ENCODE measurements at places on chromosomes 5 and 9. TPM values are rescaled to one million over a fixed set of nuclear protein-coding genes. Genes with fewer than 3 reads are reported as not detected.

DNA sequence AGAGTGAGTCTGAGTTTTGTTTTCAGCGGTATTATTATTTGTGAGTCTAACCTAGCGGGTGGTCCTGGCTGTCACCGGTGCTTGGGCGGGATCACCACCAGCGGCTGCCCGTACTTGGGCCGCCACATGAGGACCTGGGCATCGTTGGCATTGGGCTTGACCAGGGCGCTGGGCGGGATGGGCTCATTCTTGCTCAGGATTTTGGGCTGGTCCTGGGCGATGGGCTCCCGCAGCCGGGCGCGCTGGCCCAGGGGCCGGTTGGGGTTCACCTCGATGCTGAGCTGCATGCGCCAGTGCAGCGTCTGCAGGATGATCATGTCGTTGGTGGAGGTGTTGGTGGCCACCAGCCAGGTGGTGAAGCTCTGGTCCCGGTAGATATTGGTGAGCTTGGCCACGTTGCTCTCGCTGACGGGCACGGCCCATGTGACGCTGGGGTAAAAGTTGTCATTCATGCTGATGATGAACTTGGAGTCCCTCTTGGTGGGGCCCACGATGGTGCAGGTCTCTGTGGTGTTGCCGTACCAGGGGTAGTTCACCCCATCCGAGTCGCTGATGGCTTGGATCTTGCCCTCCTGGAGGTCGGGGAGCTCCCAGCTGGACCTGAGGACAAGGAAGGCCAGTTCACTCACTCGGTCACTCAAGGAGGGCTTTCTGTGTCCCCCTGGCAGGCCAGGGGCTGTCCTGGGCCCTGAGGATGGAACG, 15.4 kb downstream of the FAM78A start:
- DNase-seq = no peak

- DNase-seq = no peak
Measured at GRCh38 chr9:132414731-132415130, 4.7 kb downstream of the CFAP77 start.

DNA sequence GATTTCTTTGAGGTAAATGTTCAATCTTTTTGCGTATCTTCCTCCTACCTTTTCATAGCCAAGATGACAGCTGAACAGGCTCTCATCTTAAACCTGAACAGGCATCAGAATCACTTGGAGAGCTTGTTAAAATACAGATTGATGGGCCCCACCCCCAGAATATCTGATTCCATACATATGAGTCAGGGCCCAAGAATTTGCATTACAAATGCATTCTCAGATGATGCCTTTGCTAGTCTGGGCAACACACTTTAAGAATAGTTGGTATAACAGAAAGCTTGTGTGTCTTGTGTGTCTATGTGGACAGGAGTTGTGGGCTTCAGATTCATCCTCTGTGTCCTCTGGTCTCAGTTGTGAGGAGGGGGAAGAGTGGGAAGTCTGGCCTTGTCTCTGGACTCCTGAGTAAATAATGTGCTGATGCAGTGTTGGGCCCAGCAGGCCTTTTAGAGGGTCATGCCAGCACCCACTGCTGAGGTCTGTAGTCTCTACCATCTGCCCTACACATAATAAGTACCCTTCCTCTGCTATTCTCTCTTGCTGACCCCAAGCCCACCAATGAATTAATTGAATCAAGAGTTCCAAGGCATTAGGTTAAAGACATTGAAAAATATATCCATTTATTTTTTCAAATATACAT, 43.1 kb downstream of the PTCD2 start:
- no peak for DNase-seq

DNA sequence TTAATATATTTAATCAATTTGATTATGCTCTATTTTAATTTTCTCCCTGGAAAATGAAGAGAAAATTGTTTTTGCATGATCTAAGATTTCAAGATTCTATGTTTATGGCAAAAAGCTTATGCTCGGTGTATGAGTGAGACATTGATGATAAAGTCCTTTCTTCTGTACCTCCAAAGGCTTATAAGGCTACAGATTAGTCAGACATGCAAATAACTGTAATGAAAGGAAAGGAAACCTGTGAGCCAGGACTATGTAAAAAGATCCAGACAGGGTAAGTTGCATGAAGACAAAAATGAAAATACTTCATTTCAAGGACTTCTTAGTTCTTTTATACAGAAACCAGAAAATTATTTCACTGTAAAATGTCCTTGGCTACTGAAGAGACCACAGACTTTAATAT, 52.2 kb upstream of the EDIL3 start:
- DNase-seq = no peak

- no peak for DNase-seq
Measured at GRCh38 chr9:84819491-84819991, 150.0 kb downstream of the NTRK2 start.

- no peak for DNase-seq
Measured at GRCh38 chr5:100542086-100542485, 6.9 kb downstream of the FAM174A start.

- peak; percentile 48 for DNase-seq
Measured at GRCh38 chr9:38619556-38620447, 594 bp downstream of the ANKRD18A start.

DNA sequence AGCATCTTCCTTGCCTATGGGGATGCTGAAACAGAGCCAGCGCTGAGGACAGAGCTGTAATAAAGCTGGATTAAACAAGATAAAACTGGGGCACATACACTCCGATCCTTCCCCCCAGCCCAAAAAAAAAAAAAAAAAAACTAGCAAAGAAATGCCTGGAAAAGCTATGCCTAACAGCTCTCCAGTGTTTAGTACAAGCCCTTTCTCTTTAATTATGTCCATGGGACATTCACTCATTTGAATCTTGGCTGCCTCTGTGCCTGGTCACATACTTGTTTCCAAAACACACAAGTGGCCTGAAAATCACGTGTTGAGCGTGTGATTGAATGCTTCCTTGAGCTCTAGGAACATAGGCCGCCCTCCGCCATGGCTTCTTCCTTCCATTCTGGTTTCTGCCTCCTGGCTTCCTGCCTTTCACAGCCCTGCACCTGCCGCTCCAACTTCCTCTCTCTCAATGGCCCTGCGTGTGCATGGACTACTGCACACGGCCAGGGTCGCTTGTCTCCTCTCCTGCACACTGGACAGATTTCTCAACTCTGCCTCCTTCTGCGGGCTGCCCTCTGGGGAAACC, 111.0 kb upstream of the RETREG1 start:
- DNase-seq = no peak

DNA sequence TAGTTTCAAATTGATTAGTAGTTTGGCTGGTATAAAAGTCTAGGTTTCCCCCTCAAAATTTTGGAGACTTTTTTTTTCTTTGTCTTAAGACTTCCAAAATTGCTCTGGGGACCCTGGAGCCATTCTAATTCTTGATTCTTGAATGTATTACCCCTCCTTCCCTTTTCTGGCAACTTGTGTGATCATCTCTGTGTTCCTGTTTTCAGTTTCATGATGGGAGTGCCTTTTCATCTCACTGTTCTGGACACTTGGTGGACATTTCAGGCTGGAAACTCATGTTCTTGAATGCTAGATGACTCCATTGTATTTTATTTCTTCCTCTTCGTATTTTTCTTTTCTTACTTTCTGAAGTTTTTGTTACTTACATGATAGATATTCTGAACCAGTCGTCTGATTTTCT, 57.3 kb upstream of the LRRC70 start:
- DNase-seq = no peak

DNA sequence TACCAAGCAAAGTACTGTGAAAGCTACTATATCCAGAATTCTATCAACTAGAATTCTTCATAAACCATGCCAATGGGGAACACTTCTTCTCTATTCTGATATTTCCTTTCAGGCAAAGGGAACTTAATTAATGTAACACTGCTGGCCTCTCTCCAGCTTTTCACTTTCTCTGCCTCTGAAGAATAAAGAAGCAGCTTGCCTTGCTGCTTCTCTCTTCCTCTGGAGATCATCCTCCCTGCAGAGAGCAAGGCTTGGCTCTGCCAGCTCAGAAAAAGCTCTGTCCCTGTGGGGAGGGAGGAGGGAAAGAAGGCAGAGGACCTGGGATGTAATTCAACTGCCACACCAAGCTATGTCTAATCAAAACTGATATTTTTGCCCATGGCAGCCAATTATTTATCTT, 6.5 kb downstream of the CTNND2 start:
- DNase-seq = no peak

- no peak for DNase-seq
Measured at GRCh38 chr9:132937463-132937901, 6.9 kb downstream of the TSC1 start.

DNA sequence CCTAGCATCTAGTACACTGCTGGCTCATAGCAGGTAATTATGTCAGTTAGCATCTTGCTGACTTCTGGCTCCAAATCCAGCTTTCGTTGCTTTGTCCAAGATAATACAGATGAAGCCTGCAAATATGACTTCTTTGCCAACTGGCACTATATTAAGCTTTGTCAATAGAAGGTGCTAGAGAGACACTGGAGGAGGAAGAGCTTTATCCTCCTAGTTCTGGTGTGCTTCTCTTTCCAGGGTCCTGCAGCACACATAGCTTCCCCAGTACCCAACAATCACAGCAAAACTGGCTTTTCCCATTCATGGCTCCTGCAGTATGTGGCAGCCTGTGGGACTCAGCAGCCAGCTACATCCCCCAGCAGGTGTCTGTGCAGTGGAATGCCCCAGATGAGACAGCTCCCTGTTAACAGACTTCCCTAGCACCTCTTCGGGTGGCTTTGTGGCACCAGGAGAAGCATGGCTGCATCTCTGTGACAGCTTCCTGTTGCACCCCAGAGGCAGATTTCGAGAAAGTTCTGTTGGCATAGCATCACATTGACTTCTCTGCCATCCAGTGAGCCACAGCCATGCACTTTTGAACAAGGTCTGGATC, 147.8 kb downstream of the OXCT1 start:
- no peak for DNase-seq

DNA sequence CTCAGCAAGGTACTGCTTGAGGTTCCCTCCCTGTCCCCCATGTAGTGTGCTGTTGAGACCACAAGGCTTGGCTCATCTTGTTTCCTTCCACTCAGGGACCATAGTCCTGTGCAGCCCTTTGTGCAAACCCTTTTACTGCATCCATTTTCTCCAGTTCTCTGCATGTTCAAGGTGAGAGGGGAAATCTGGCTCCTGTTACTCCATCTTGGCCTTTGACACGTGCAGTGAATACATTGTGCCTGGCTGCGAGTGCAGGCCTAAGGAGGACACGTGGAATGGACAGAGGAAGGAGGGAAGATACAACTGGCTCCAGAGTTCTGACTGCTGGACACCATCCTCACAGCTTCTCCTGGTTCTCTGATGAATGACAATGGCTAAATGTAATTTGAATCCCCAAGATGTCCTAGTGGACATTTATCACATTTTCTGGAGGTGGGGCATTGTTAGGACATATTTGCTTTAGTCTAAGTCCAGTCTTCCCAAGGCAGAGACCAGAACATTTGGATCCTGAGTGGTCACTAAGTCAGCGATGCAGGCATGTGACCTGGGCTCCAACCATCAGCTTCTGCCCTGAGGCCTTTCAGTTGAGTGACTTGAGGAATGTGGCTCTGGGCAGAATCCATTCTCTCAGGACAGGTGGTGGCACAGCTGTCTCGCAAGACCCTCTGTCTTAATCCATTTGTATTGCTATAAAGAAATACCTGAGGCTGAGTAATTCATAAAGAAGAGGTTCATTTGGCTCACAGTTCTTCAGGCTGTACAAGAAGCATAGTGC, 189.0 kb upstream of the DAP start:
- DNase-seq = no peak

DNA sequence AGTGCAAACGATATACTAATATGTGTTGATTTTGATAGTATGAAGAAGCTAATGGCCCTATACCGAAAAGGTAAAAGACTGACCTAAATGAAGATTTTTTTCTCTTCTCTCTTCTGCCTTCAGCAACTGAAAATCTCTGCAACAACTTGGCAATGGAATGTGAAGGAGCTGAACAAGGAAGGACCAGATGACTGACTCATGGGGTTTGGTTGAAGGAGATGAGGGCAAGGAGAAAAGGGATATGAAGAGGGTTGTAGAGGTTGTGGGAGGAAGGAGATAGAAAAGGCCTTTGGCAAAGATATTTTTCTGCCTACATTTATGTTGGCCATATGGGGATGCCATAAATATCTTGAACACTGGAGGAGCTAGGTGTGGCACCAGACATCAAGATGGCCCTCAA, 129.7 kb upstream of the CHD1 start:
- DNase-seq = no peak

DNA sequence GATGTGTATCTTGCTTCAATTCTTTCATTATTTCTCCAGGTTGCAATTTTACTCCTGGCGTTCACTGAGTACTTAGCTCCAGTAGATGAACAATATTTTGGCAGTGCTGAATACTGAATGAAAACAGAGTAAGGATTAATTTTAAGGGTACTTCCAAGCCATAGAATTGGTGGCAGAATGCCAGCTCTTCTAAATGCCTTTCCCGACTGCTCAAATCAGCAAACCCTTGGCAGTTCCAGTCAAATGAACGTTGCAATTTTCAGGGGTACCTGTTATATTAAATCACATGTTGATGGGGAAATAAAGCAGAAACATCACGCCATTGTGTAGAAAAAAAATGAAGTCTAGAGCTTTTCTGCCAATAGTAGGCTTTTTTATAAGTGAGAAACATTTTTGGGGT, 282.4 kb upstream of the RPS23 start:
- no peak for DNase-seq

DNA sequence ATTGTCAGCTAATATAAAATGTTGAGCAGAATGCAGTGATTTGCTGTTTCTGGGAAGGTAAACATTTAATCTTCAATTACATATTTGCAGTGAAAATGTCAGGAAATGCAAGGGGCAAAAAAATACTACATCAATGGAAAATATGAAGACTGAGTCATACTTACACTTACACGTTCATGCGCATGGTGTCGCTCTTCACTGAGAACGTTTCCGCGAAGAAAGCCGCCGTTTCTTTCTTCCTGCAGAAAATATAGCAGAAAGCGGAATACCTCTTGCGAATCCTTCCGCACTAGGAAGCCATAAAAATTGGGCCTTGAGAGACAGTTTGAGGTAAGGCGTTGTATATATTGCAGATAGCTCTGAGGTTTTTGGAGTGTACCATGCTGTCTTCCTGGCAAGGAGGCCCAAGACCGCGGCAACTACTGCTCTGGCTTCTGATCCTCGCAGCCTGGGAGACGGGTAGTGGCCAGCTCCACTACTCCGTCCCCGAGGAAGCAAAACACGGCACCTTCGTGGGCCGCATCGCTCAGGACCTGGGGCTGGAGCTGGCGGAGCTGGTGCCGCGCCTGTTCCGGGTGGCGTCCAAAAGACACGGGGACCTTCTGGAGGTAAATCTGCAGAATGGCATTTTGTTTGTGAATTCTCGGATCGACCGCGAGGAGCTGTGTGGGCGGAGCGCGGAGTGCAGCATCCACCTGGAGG, at the start of gene PCDHA13:
PCDHA13 (plus strand) TSS at position 236 of the 702 bp plus-strand sequence; CDS start at position 381, 145 bp downstream.
- no peak for DNase-seq

GRCh38 chr9:107177857-107178256, 105.2 kb upstream of the RAD23B start:
- DNase-seq = no peak

Gene PCDHGA1
- total RNA-seq = 3.6 TPM

Gene CDX1
- not detected for total RNA-seq

Gene PRDM9
- total RNA-seq = not detected

Gene RASA1
- total RNA-seq = 21.9 TPM
